BJ (cell line): ENCODE measurements at places on chromosomes 4 and X. TPM values are rescaled to one million over a fixed set of nuclear protein-coding genes. Genes with fewer than 3 reads are reported as not detected.

HSFX4 gene
- not detected in 2 replicates for polyA plus RNA-seq

DNA sequence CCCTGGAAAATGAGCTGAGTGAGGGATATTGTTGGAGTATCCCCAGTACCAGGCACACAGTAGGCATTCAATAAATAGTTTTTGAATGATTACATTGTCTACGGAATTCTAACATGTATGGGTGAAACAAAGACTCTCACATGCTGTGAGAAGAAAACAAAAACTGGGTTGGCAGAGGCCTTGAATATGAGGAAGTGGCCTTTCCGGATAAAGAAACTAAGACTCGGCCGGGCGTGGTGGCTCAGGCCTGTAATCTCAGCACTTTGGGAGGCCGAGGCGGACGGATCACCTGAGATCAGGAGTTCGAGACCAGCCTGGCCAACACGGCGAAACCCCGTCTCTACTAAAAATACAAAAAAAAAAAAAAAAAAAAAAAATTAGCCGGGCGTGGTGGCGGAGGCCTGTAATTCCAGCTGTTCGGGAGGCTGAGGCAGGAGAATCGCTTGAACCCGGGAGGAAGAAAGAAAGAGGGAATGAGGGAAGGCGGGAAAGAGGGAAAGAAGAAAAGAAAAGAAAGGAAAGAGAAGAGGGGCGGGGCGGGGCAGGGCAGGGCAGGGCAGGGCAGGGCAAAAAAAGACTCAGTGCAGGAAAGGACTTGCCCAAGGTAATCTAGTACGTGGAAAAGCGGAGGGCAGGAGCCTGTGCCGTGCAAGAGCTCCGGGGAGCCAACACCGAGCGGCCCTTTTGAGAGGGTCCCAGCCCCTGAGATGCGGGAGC lies 689 bp upstream of the TMA16 start:
- no peak for DNase-seq

GRCh38 chrX:119672426-119672825 lies 20.5 kb downstream of the SEPTIN6 start:
- no peak for DNase-seq

- DNase-seq = no peak
Measured at GRCh38 chr4:134636338-134637051, 434.9 kb upstream of the PABPC4L start.

COPS4 gene
- polyA plus RNA-seq = 70.2 and 87.7 TPM in 2 replicates

HSD17B13 gene
- polyA plus RNA-seq = 0.07 TPM in 1 of 2 replicates, not detected in the other

GRCh38 chrX:129523079-129523911 lies at the start of gene SMARCA1:
TSS of gene SMARCA1 (minus strand) at chrX:129523490. CDS start at chrX:129523370, 120 bp downstream.
- DNase-seq = no peak
